ENCODE measurements at places on chromosomes 7 and 10.

DNA sequence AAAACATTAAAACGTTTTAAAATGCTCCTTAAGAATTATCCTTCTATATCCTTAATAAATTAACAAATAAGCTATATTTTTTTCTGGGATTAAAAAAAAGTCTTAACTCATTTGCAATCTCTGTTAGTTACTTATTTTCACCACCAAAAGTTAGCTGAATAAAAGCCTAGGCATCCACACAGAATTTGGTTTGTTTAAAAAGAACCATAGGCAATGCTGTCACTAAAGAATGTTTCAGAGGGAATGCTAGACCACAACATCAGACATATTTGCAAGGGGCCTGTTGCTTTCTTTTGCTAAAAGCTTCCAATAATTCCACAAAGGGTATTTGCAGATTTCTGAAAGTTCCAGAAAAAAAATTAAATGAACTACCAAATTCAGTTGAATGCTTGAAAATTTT is 244.2 kb downstream of the POU6F2 start:
- DNase-seq: no peak

DNA sequence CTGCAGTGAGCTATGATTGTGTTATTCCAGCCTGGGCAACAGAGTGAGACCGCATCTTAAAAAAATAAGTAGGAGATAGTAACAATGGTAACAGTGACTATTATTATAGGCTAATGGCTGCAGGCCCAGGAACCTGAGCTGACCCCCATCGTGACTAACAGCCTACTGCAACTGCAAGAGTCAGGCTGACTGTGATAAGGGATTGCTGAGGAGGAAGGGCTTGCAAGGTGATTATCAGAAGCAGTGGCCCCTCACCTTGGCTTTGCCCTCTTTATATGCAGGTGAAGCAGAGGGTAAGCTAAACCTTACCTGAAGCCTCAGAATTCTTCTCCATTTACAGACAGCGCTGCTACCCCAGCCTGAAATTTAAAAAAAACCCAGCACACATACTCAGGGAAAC is 83.9 kb upstream of the SDK1 start:
- DNase-seq: no peak

DNA sequence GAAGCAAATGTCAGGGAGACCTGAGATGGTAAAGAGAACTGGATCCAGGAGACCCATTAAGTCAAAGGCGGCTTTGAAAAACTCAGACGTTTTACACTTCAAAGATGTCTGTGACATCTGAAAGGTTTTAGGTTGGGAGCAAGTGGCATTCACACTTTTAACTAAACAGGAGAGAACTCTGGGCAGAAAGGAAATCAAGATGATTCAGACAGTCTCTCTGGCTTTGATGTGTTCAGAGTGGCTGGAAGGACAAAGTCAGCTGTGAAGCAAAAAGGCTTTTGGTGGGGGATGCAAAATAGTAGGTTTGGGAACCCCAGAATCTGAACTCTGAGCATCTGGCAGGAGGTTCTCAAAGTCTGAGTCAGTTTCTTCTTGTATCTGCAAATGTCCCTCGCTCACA is 66.6 kb downstream of the PRKCQ start:
- DNase-seq: no peak

DNA sequence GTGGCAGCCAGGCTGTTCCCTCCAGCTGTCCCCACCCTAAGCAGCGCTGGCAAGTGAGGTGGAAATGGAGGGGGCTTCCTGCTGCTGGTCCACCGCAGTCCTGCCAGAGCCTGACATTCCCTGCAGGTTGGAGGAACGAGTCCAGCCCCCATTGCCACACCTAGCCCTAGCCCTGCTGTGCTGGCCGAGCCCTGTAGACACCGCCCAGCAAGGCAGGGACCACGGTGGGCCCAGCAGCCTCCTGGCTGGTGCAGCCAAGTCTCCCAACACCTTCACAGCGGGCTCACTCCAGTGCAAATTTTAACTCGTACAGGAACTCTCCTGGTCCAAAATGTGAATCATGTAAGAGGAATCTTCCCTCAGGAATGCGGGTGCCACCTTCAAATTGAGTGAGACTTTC is 116.3 kb downstream of the PAXIP1 start:
- no peak for DNase-seq

- no peak for DNase-seq
Observed at GRCh38 chr10:24571870-24572450, 151.7 kb downstream of the ARHGAP21 start.

DNA sequence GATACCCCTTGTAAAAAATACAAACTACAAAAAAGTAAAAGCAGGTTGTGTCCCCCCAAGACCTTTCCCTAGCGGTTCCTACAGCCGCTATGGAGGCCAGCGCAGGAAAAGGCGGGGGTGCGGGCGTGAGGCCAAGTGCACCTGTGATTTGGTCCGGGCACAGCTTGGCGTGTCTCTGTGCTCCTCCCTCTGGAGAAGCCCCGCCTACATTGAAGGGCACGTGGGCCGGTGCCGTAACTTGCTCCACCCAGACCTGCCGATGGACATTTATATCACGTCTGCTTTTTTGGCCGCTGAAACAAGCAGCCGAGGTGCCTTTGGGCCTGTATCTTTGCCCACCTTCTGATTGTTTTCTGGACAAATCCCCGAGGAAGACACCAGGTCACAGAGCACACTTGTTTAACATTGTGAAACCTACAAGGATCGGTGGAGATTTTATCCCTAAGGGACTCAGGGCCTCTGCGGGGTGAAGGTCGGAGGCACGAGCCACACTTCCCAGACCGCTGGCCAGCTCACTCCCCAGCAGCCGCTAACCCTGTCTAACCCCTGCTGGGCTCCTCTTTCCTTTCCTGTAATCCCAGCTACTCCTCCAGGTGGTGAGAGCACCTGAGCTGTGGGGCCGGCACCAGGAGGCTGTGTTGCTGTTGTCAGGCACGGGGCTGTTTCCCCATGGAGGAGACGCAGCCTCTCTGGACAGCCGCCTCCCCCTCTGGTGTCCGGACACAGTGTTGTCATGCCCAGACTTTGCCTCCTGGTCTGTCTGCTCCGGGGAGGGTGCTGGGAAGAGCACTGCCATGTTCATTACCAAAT is 18.8 kb upstream of the INPP5A start:
- DNase-seq: no peak

GRCh38 chr10:50619882-50620281 is 3.9 kb downstream of the SGMS1 start:
- DNase-seq: no peak

GRCh38 chr10:29112827-29113615 is 175.8 kb upstream of the LYZL1 start:
- no peak for DNase-seq

- no peak for DNase-seq
Observed at GRCh38 chr7:43785420-43785819, 26.9 kb downstream of the BLVRA start.

DNA sequence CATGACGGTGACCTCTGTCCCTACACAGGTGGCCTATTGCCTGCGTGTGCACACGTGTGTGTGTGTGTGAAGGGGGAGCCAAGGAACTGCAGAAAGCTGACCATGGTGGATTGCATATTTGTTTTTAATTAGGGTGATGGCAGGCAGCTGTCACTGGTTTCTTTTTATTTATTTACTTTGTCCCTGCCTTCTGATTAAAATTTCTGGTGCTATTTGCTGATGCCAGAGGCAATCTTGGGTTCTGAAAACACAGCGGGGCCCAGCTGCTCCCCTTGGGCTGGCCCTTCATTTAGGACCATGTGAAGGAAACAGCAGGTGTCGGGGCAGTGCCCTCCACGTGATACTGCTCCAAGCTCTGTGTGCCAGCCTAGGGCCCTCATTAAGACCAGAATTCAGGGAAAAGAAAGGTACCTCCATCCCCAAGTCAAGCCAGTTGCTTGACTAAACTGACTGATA is 71.3 kb upstream of the PODXL start:
- no peak for DNase-seq

GRCh38 chr7:77548206-77548605 is 11.1 kb downstream of the PTPN12 start:
- DNase-seq: no peak

DNA sequence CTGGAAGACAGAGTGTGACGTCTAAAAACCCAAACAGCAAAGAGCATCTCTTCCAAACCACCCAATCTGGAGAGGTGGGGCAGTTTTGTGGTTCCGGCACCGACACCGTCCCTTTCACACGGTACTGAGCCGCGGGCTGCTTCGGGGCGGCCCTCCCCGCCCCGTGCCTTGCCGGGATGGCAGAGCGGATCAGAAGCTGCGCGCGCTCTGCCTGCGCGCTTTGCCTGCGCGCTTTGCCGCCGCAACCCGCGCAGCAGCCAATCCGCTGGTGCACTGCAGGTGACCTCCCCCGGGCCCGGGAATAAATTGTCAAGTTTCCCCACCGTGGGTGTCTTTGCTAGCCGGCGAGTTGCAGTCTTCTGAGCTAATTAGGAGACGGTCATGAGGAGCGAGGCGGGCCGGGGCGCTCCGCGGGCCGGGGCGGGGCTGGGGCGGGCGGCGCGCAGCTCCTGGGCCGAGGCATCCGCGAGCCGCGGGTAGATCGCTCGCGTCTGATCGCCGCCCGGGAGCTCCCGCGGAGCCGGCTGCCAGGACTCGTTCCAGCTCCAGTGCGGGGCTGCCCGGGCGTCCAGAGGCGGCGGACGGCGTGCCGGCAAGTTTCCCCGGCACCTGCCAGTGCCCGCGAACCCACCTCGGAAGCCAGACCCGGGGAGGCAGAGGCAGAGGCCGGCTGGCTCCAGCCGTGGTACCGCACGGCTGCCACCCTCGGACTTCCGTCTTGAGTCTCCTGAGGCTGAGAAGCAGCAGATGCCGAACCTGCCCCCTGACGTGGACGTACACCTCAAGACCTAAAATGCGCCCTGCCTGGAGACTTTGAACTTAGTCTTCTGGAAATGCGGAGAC is 536.0 kb upstream of the GALNT17 start:
- peak; percentile 5 for DNase-seq

- DNase-seq: no peak
Observed at GRCh38 chr10:89235073-89235798, 16.3 kb downstream of the LIPA start.

DNA sequence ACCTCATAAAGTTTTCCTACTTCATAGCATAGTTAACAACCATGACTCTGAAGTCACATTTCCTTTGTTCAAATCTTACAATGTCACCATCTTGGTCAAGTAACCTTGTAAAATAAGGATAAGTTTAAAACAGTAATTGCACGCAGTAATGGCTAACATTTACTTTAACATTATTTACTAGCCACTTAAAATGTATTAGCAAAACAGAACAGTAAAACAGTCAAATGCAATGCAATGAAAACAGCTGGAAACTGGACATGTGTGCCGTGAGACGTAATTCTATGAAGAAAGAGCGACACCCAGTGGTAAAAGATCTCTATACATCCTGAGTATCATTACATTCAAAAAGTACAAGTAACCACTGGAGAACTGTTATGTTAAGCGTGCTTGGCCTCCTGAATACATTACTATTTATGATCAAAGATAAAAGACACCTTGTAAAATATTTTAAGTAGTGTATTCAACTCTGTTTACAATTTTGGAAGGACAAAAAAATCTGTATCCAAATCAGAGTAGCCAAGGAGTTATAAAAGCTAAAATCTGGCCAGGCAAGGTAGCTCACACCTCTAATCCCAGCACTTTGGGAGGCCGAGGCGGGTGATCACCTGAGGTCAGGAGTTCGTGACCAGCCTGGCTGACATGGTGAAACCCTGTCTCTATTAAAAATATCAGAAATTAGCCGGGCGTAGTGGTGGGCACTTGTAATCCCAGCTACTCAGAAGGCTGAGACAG is 27.2 kb downstream of the ATE1 start:
- no peak for DNase-seq

DNA sequence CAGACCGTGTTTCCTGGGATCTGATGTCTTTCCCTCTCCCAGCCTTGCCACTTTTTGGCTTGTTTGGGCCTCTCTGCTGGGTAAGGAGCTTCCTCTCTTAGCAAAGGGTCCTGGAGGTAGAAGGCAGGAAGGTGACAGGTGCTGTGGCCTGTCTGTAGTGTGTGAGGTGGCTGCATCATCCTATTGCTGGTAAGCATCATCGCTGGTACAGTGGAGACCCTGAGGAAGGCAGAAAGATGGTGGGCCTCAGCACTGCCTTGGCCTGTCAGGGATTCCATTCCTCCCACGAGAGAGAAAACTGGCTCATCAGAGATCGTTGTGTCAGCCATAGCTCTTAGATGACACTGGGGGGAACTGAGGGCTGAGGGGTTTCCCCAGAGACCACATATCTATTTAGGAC is 46.5 kb downstream of the ZMIZ1 start:
- no peak for DNase-seq

- no peak for DNase-seq
Observed at GRCh38 chr7:150399421-150400007, 20.4 kb downstream of the ZNF775 start.

GRCh38 chr7:83173664-83174063 is 11.0 kb upstream of the PCLO start:
- DNase-seq: no peak

GRCh38 chr7:141042222-141043193 is 27.8 kb upstream of the MRPS33 start:
- no peak for DNase-seq

DNA sequence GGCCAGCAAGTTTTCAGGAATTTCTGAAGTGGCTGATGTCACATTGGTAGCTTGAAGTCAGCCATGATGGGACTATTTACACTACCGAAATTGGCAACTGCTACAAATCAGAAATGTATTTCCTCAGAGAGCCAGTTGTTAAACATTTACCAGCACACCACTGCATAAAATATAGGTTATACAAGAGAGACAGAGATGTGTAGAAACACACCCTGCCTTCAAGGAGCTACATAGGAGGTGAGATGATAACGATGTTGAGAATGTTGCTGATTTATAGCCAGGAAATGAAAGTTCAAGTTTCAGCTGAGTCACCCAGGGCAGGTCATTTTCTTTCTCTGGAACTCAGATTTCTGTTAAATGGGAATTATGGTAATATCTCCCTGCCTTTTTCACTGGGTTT is 46.0 kb upstream of the TCF7L2 start:
- DNase-seq: no peak

- no peak for DNase-seq
Observed at GRCh38 chr7:132980402-132980801, 101.5 kb downstream of the CHCHD3 start.

DNA sequence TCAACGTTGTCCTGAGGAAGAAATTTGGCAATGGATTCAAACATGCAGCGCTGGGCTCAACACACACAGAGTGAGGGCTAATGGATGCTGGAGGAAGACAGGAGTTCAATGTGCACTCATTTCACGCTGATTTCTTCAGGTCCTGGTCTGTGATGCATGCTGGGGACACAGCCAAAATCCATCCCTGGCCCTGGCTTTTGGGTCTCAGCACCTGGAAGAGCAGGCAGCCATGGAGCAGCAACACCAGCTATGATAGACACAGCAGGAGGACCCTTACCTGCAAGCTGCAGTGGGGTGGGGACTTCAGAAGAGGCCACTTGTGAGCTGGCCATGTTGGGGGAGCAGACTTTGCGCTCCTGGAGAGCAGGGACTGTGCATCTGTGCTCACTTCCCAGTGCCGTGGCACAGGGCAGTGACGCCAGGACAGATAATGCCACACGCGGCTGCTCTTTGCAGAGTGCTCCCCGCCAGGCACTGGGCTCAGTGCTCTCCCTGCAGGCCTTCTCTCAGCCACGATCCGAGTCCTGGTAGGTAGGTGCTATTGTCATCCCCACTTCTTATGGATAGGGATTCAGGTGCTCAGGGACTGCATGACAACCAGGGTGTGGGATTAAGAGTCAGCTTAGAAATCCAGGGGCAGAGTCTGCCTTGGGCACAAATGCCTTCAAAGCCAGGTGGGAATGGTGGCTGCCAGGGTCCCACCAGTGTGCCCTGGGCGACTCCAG is 138.8 kb upstream of the UNC5B start:
- DNase-seq: no peak

Data from stimulated activated CD4-positive, alpha-beta T cell treated with anti-CD3 and anti-CD28 coated beads, TNF-alpha, amount 100 ng/mL, for 48 hours (primary cell).